Cardiac muscle cell (in vitro differentiated cells and primary cell): ENCODE measurements at places on chromosomes 5 and 9. TPM values are rescaled to one million over a fixed set of nuclear protein-coding genes. Genes with fewer than 3 reads are reported as not detected.

The C5orf34 gene
- 1.0 and 3.7 TPM in 2 replicates for total RNA-seq

GRCh38 chr9:113520109-113520642 lies 56.6 kb downstream of the RGS3 start:
- H3K4me3 ChIP-seq, result no peak overlapping the region
- DNase-seq, result no peak
- no peaks in the 10 kb centered on the region for H3K36me3 ChIP-seq
- H3K27me3 ChIP-seq, result no peaks in the 10 kb centered on the region

The ELAVL2 gene
- total RNA-seq, result 4.1 and 11.2 TPM in 2 replicates

DNA sequence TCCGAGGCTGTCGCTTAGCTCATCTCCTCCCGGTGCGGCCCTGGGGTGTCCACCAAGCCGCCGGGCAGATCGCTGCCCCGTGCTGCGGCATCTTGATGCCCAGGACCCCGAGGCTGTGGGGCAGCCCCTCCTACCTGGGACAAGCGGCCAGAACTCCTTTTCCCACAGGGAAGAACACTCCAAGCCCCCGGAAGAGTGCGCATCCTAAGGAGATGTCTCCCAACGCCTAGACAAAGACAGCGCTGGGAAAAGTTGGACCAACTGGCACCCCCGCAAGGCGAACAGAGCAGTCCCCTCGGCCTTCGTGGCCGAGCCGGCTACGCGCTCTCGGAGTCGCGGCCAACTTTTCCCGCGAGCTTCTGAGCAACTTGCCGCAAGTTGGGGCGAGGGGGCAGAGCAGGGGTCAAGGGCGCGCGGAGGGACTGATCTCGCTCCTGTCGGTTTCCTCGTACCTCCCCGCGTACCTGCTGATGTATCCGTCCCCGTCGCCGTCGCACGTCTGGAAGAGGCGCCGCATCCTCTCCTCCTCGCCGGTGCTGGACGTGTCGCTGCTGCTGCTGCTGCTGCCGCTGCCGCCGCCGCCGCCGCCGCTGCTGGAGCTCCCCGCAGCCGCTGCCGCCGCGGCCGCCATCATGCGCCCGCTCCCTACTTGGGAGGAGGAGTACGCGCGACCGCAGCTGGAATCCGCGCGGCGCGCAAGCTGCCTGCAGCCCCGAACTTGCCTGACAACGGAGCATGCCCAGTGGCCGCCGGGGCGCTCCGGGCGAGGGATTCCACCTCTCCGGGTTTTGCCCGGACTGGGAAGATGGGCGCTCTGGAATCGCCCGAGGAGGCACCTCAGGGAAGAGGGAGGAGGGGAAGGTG lies at the start of gene MCC:
MCC (minus strand) TSS at position 673 of the 864 bp plus-strand sequence.
- DNase-seq, result peak; percentile 96
- no peak within 1 kb of the TSS for H3K27ac ChIP-seq
- H3K36me3 ChIP-seq, result no peaks in the 10 kb centered on the region
- no peaks in the 10 kb centered on the region for H3K4me1 ChIP-seq

The TLN1 gene
- 172 and 178 TPM in 2 replicates for total RNA-seq

DNA sequence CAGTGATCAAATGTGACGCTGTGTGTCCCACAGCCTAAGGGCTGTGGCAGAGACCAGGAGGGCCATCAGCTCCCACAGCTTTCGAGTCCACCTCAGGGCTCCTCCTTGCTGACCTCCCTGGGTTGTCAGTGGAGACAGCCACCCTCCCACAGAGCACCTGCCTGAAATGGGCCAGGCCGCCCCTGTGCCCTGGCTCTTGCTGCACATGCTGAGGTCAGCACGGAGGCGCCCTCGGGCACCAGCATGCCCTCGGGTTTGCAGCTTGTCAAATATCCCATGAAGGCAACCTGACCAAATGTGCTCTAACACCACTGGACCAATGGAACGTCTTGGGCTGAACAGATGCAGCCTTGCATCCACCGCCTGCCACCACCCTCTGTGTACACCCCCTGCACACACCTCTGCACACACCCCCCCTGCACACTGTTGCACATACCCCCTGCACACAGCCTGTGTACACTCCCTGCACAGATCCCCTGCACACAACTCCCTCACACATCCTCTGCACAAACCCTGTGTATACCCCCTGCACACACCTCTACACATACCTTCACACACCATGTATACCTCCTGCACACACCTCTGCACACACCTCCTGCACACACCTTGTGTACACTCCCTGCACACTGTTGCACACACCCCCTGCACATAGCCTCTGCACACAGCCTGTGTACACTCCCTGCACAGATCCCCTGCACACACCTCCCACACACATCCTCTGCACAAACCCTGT lies 2.0 kb upstream of the CEP72 start:
- H3K36me3 ChIP-seq, result no peaks in the 10 kb centered on the region
- no peaks in the 10 kb centered on the region for H3K4me1 ChIP-seq
- no peak overlapping the region for H3K27ac ChIP-seq

GRCh38 chr5:79806741-79807140 lies 117.1 kb downstream of the CMYA5 start:
- H3K36me3 ChIP-seq, result peaks cover 5% of the 10 kb centered on the region
- no peak overlapping the region for H3K4me3 ChIP-seq
- H3K4me1 ChIP-seq, result peaks cover 5% of the 10 kb centered on the region
- H3K27ac ChIP-seq, result peak overlapping the region; percentile 22
- DNase-seq, result peak; percentile 25

- H3K36me3 ChIP-seq, result no peaks in the 10 kb centered on the region
- no peak overlapping the region for H3K4me3 ChIP-seq
- DNase-seq, result no peak
- H3K27ac ChIP-seq, result no peak overlapping the region
Observed at GRCh38 chr5:171149772-171150171, 159.3 kb upstream of the TLX3 start.

GRCh38 chr5:41527201-41527779 lies 16.9 kb upstream of the PLCXD3 start:
- no peaks in the 10 kb centered on the region for H3K36me3 ChIP-seq
- DNase-seq, result peak; percentile 71
- no peaks in the 10 kb centered on the region for H3K27me3 ChIP-seq
- peak overlapping the region; percentile 89 for H3K27ac ChIP-seq

The CSF1R gene
- total RNA-seq, result 0.04 TPM in 1 of 2 replicates, not detected in the other

The ZFP37 gene
- total RNA-seq, result 2.2 and 3.8 TPM in 2 replicates

DNA sequence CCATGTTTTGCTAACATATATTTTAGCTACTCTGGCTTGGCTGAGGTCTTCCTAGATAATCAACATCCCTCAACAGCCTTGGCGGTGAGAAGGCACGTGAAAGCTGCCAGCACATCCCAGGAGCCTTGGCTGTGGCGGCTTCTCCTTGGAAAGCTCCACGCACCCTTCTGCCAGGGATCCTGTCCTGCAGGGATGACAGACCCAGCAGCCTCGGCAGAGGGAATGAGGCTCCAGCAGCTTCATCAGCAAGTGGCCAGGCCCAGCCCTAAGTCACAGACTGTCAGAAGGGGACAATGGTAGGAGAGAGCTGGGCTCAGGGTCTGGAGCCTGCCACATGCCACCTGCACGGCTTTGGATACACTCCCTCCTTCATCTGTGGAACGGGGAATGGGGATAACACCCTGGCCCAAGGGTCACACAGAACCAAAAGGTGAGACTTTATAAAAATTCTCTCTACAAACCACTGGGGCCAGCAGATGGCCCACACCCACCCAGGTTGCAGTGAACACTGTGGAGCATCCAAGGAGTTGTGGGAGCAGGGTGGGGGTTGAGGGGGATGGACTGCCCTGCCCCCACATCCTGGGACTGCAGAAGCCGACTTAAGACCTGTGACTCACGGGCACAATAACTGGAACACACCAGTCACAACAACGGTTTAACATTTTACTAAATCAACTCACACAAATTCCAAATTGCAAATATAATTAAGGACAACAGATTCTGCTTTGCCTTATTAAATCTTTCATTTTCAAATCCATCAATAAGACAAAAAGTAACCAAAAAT lies 65.1 kb downstream of the MACROH2A1 start:
- no peak for DNase-seq
- H3K36me3 ChIP-seq, result peaks cover 32% of the 10 kb centered on the region
- no peak overlapping the region for H3K27ac ChIP-seq

DNA sequence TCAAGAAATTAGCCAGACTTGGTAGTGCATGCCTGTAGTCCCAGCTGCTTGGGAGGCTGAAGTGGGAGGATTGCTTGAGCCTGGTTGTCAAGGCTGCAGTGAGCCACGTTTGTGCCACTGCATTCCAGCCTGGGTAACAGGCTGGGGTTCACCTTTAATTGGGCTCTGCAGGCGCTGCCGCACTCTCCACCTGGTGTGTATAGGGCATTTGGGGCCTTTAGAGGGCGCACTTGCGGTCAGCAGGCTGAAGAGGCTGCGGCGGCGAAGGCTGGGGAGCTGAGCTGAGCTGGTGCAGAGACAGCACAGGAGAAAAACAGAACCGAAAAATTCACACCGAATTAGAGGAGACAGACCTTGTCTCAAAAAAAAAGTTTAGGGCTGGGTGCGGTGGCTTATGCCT lies 31.2 kb downstream of the CDK7 start:
- H3K27ac ChIP-seq, result no peak overlapping the region
- H3K27me3 ChIP-seq, result no peaks in the 10 kb centered on the region
- DNase-seq, result no peak
- no peaks in the 10 kb centered on the region for H3K4me1 ChIP-seq
- peaks cover 15% of the 10 kb centered on the region for H3K36me3 ChIP-seq

The CMYA5 gene
- total RNA-seq, result 36.5 and 87.2 TPM in 2 replicates

DNA sequence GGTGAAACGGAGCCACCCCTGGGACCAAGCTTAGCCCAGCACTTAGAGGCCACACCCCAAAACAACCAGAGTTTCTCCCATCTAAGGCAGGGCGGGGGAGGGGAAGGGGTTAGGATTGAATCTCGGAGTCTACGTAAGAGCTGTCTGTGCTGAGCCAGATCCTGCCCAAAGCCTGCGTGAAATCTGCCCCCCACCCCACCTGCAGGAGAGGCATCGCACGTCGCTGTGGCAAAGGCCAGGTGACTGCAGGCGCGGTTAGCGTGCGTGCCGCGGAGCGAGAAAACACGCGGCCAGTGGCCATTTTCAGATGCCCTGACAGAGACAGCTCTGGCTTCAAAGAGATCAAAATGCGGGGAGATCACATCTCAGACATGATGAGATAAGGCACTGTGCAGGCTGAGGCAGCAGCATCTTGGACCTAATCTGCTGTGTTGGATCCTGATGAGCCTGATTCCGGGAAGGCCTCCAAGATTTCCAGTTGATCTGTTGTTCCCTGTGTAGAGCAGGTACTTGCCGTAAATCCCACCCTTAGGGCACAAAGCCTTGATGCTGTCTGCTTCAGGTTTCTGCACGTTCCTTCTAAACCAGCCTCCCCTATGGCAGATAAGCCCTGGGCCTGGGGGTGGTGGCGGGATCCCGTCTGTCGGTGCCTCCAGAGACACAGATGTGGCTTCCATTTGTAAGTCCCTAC lies 2.5 kb upstream of the QSOX2 start:
- H3K4me3 ChIP-seq, result no peak overlapping the region
- peaks cover 6% of the 10 kb centered on the region for H3K4me1 ChIP-seq
- H3K36me3 ChIP-seq, result no peaks in the 10 kb centered on the region
- no peak overlapping the region for H3K27ac ChIP-seq
- no peaks in the 10 kb centered on the region for H3K27me3 ChIP-seq

GRCh38 chr5:62649476-62650113 lies 71.0 kb downstream of the LRRC70 start:
- no peaks in the 10 kb centered on the region for H3K36me3 ChIP-seq
- no peak for DNase-seq
- H3K27me3 ChIP-seq, result no peaks in the 10 kb centered on the region
- no peaks in the 10 kb centered on the region for H3K4me1 ChIP-seq
- H3K4me3 ChIP-seq, result no peak overlapping the region
- no peak overlapping the region for H3K27ac ChIP-seq

The IRX4 gene
- total RNA-seq, result 284 and 308 TPM in 2 replicates

The TLR4 gene
- 0.04 and 0.06 TPM in 2 replicates for total RNA-seq

DNA sequence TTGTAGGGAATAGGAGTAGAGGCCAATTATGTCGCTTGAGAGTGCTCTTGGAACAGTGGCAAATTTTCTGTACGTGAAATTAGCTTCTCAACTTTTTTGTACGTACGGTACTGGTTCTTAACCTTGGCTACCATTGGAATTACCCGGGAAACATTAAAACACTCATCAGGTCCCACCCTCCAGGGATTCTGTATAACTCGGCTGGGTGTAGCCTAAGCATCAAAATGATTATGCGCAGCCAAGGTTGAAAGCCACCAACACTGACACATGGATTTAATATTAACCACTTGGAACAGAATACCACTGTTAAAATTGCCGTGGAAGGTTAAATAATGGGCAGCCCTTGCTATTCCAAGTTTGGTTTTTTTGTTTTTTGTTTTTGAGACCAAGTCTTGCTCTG lies 17.4 kb downstream of the DNAJA1 start:
- no peaks in the 10 kb centered on the region for H3K4me1 ChIP-seq
- no peak overlapping the region for H3K4me3 ChIP-seq
- no peak for DNase-seq
- no peaks in the 10 kb centered on the region for H3K27me3 ChIP-seq

The BSPRY gene
- 0.32 and 1.2 TPM in 2 replicates for total RNA-seq

The OR1J2 gene
- not detected in 2 replicates for total RNA-seq

The DCP2 gene
- 20.7 and 23.9 TPM in 2 replicates for total RNA-seq

The CSF2 gene
- total RNA-seq, result not detected in 2 replicates

The CARD9 gene
- total RNA-seq, result 0.46 and 2.1 TPM in 2 replicates

GRCh38 chr9:135081264-135081660 lies 6.2 kb upstream of the OLFM1 start:
- peaks cover 13% of the 10 kb centered on the region for H3K27me3 ChIP-seq
- H3K4me3 ChIP-seq, result no peak overlapping the region
- DNase-seq, result no peak

DNA sequence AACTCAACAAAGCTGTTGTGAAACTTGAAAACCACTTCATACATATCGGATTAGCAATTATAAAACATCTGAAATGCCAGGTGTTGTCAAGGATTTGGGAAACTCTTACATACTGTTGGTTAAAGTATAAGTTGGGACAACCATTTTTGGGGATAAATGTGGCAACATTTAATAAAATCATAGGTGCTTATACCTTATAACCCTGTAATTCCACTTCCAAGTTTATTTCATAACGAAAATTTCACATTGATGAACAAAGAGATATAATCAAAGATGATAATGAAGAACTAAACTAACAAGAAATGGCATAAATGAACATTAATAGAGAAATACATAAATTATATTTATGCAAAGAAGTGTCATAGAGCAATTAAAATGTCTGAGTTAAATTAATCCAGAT lies 54.3 kb downstream of the ANKRD55 start:
- H3K36me3 ChIP-seq, result no peaks in the 10 kb centered on the region
- H3K27ac ChIP-seq, result no peak overlapping the region
- peaks cover 15% of the 10 kb centered on the region for H3K4me1 ChIP-seq
- H3K27me3 ChIP-seq, result no peaks in the 10 kb centered on the region
- no peak for DNase-seq
- H3K4me3 ChIP-seq, result no peak overlapping the region

The GABRP gene
- 0.30 and 0.39 TPM in 2 replicates for total RNA-seq

The EGFLAM gene
- total RNA-seq, result 0.27 and 0.42 TPM in 2 replicates

The SNCB gene
- total RNA-seq, result 1.6 and 2.4 TPM in 2 replicates

DNA sequence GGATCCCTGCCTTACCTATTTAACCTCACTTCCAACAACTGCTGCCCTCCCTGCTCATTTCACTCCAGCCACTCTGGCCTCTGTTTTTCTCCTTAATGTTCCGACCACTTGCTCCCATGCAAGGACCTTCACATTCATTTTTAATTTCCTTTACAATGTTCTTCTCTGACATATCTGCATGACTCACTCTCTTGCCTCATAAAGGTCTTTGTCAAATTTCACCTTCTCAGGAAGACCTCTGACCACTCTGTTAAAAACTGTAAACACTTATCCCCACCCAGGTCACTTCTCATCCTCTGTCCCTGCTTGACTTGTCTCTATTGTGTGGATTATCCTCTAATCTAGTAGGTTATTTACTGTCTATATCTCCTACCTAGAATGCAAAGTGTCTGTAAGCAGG lies 751.2 kb downstream of the BRINP1 start:
- H3K36me3 ChIP-seq, result no peaks in the 10 kb centered on the region
- no peaks in the 10 kb centered on the region for H3K4me1 ChIP-seq
- DNase-seq, result no peak
